ENCODE measurements at places on chromosomes 12 and 14.

GRCh38 chr14:56211084-56211483 is 92.9 kb downstream of the PELI2 start:
- no peak for DNase-seq

DNA sequence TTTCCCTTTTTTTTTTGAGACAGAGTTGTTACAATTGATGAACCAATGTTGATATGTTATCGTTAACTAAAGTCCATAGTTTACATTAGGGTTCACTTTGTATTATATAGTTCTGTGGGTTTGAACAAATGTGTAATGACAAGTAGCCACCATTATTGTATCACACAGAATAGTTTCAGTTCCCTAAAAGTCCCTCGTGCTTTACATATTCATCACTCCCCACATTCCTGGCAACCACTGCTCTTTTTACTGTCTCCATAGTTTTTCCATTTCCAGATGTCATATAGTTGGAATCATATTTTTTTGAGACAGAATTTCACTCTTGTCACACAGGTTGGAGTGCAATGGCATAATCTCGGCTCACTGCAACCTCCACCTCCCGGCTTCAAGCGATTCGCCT is 12.5 kb downstream of the HSD17B6 start:
- DNase-seq, result no peak

- no peak for DNase-seq
Measured at GRCh38 chr14:95891742-95892141, 15.1 kb downstream of the TUNAR start.

GRCh38 chr14:90624227-90624626 is 192.0 kb downstream of the TTC7B start:
- DNase-seq, result no peak

DNA sequence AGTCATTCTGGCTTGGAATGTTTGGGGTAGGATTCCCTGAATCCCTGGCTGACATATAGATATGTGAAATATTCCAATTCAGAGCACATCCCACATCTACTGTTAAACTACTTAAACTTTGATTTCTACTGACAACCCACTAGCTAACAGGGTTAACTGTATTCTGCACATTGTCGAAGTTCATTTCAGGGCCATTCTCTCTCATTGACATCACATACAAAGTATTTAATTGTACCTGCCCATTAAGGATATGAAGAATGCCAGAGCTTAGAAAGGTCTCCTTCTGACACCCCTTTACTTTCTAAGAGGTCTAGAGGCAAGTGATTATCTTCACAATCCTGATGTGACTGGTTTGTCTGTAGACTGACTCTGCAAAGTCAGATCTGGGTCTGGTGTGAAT is 2.8 kb upstream of the DCN start:
- no peak for DNase-seq

GRCh38 chr12:70244409-70244808 is 1.2 kb downstream of the CNOT2 start:
- DNase-seq, result no peak

DNA sequence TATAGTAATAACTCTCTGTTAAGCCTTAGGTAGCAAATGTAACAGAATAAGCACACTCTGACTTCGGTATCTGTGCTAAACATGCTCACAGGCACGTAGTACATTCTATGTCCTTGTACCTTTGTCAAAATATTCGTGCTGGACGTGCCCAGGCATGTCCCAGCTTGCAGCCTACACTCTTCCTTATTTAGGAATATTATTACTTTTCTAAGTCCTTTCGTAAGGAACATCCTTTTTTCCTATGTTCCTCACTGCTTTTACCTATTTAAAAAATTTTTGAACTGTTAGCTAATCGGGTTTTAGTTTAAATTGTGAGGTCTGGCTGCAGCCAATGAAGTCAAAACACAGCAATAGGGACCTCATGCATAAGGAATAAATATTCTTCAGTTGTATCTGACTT is 24.1 kb upstream of the UBC start:
- DNase-seq, result no peak

DNA sequence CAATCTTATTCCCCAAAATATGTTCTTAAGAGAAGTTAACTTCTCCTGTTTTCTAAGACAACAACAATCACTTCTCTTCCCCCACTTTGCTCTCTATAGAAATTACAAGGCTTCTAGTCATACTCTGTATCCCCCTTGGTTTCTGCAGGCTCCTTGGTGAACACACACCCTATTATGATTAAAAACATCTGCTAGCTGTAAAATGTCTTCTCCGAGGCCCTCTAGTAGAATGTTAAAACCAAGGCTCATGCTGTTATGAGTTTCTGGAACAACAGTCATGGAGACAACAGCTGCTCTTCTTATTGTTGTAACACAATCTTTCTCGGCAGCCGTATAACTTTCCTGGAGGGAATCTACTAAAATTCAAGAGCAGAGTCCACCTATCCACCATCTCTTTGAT is 397.5 kb upstream of the CCDC196 start:
- DNase-seq, result no peak

DNA sequence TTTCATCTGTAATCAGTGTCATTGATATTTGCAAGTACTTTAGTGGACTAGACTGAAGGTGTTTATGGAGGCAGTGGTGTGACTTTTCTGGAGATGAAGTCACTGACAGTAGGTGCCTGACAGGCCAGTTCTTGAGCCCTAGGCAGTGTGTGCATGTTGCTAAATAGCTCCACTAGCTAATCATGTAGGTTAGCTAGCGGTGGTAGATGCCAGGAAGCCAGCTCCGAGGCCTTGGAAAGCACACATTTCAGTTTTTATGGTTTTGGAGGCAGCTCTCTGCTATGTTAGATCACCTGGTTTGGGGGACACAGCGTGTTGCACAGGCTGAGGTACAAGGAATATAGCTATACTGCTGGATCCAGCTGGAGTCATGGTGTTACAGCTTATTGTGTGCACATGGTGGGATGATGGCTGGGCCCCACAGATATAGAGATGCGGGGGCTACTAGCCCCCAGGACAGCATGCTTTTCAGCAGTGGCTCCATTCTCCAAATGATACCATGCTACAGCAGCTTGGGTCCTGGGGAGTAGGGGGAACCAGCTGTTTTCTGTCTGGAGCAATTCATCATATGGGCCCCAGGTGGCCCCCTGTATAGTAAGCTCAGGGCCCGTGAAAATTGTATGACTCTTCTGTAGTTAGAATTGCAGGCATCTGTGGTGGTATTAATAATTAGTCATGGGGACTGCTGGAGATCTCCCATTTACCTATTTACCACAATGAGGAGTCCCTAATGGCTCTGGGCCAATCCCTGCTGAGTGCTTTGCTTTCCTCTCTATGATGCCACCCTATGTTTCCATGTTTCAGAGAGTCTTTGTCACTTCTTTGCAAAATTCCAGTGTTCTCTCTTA is 367.2 kb upstream of the LMO3 start:
- no peak for DNase-seq

DNA sequence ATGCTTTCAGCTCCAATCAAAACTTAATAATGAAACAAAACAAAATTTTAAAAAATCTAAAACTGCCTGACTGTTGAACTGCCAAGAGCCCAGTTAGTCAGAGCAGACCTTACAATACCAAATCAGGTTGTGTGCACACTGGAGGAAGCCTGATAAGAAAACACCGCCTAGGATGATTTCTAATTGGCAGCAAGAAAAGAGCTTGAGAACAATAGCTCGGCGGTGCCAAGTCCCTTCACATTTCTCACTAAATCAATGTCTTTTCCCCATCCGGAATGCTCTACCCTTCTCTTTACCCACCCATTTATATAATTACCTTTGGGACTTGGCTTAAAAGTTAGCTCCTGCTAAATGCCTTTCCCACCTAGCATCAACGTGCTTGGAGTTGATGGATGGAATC is 256.7 kb downstream of the C12orf75 start:
- no peak for DNase-seq

DNA sequence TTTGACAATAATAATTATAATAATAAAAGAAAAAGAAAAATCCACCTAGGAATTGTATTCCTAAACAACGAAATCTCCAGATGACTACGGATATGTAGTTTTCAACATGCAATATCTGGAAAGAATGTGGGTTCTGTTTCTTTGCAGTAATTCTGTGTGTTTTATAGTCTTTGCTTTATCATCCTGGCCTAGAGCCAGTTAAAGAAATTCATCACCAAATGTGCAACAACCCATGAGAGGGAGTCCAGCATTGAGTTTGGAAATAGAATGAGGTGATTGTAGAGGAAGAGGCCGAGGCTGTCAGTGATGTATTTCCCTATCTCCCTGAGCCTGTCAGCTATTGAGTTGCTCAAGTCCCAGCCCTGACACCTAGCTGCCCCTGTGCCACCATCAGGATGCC is 200.5 kb upstream of the DCN start:
- DNase-seq, result no peak

DNA sequence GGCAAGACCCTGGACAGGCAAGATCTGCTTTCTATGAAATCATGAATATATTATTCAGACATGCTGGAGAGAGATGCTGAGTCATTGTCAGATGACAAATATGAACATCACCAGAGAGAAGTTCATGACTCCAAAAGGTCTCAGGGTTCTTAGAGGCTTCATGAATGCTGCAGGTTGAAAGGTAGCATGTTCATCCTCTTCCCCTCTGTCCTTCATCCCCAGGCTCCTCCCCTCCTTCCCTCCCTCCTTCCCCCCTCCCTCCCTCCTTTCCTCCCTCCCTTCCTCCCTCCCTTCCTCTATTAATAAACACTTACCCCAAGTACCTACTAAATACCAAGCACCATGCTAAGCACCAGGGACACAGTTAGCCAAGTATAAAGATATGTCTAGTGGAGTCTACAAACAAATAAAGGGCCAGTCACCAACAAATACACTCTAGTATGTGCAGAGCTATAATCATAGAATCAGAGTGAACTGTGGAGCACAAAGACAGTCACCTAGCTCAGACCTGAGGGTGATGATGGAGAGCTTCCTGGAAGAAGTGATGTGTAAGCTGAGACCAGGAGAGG is 46.2 kb downstream of the RPH3A start:
- no peak for DNase-seq

GRCh38 chr12:129312048-129312447 is 458.8 kb downstream of the GLT1D1 start:
- no peak for DNase-seq

GRCh38 chr14:61218157-61218556 is 63.0 kb downstream of the TMEM30B start:
- DNase-seq, result no peak

- DNase-seq, result no peak
Measured at GRCh38 chr12:92608151-92609091, 94.4 kb upstream of the PLEKHG7 start.

GRCh38 chr12:12126551-12126950 is 55.8 kb downstream of the BCL2L14 start:
- no peak for DNase-seq

GRCh38 chr14:83356080-83356479 is 1822.4 kb upstream of the SEL1L start:
- no peak for DNase-seq

- no peak for DNase-seq
Measured at GRCh38 chr12:19484738-19485137, 45.4 kb downstream of the AEBP2 start.

DNA sequence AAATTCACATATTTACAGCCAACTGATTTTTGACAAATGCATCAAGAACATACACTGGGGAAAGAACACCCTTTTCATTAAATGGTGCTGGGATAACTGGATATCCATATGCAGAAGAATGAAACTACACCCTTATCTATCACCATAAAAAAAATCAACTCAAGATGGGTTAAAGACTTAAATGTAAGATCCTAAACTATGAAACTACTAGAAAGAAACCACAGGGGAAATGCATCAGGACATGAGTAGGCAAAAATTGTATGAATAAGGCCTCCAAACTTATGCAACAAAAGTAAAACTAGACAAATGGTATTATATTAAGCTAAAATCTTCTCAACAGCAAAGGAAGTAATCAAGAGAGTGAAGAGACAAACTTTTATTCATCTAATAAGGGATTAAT is 242.6 kb downstream of the CPNE8 start:
- no peak for DNase-seq

- DNase-seq, result peak; percentile 64
Measured at GRCh38 chr12:29552324-29552927, 54.9 kb upstream of the OVCH1 start.

GRCh38 chr12:108150436-108150835 is 21.3 kb downstream of the WSCD2 start:
- no peak for DNase-seq

- DNase-seq, result no peak
Measured at GRCh38 chr12:63070709-63071108, 80.3 kb downstream of the AVPR1A start.

- peak; percentile 80 for DNase-seq
Measured at GRCh38 chr12:54197010-54197409, 8.2 kb upstream of the SMUG1 start.

- no peak for DNase-seq
Measured at GRCh38 chr12:131098178-131098981, 144.7 kb downstream of the ADGRD1 start.

GRCh38 chr14:45135156-45135555 is 574 bp upstream of the FANCM start:
- DNase-seq, result no peak

DNA sequence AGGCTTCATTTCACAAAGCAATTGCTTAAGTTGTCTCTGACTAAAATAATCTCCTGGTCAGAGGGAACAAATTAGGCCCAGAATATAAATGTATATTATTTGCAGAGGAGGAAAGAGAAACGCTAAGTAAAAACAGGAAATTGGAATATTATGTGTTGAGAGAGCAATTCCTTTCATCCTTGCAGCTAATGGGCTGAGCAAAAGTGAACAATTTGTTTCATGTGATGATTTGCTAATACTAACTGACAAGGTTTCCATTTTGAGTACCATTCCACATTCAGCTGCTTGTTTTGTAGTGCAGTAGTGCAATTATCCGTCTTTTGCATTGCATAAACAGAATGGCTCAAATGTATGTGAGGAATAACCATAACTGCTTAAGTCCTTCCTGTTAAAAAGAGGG is 103.2 kb downstream of the TPH2 start:
- DNase-seq, result no peak

- no peak for DNase-seq
Measured at GRCh38 chr12:38911611-38912010, 6.2 kb upstream of the CPNE8 start.

- DNase-seq, result no peak
Measured at GRCh38 chr14:102917469-102918211, 4.8 kb upstream of the AMN start.

DNA sequence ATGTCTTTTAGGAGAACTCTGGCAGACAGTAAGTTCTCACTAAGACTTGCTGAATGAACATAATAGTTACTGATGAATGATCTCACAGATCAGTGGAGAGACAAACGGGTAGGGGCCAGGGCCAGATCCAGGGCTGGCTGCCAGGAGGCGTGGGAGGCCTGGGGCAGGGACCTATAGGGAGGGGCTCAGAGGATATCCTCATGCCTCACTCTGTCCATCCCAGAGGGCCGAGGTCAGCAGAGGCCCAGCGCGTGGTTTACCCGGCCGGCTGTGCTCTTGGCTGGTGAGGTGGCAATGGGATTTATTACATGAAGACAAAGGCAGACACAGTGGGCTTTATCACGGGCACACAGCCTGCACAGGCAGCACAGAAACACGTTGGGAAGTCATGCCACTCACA is 85.4 kb downstream of the CHGA start:
- peak; percentile 68 for DNase-seq

- no peak for DNase-seq
Measured at GRCh38 chr12:12604740-12605139, 6.9 kb upstream of the CREBL2 start.

Data from right hindlimb (tissue), 1 donor.